ENCODE measurements at places on chromosomes 4 and X.

DNA sequence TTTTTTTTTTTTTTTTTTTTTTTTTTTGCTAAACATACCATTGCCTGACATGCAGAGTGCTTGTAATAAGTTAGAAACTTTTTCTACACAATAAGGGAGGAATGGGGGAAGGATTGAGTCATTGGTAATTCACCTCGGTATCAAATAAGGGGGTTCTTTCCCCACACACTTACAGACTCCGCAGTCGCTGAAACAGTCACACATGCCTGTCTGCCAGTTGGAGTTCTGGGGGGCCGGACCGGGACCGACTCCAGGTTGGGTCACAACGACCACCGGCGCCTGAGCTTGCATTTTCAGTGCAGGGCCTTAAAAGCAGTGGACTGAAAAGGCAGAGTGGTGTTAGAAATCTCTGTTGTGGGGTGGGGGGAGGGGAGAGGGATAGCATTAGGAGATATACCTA lies 6.9 kb downstream of the PLAC8 start:
- no peak for DNase-seq

- no peak for DNase-seq
These were observed 66.0 kb downstream of the TRMT44 start for GRCh38 chr4:8506373-8507195.

- DNase-seq: no peak
These were observed 20.5 kb downstream of the GLRB start for GRCh38 chr4:157096439-157096838.

- DNase-seq: no peak
These were observed 6.6 kb downstream of the GDPD2 start for GRCh38 chrX:70429759-70430158.

GRCh38 chrX:69603566-69604194 lies 12.2 kb upstream of the EDA start:
- no peak for DNase-seq

DNA sequence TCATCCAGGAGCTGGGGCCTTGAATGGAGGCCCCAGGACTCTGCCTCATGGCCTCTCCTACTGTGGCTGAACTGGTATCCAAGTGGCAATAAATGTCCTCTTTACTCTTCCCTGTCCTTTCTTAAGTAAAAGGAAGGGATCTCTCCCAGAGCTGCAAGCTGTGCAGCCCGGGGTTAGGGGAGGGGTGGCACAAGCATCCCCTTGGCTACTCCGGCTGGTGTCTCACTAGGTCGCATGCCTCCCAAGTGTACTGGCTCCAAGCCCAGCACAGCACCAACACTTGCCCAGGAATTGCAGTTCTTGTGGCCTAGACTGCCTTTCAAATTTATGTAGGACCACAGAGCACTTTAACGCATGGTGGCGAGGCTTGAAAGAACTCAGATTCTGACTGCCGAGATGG lies 44.7 kb upstream of the MED14 start:
- DNase-seq: no peak

DNA sequence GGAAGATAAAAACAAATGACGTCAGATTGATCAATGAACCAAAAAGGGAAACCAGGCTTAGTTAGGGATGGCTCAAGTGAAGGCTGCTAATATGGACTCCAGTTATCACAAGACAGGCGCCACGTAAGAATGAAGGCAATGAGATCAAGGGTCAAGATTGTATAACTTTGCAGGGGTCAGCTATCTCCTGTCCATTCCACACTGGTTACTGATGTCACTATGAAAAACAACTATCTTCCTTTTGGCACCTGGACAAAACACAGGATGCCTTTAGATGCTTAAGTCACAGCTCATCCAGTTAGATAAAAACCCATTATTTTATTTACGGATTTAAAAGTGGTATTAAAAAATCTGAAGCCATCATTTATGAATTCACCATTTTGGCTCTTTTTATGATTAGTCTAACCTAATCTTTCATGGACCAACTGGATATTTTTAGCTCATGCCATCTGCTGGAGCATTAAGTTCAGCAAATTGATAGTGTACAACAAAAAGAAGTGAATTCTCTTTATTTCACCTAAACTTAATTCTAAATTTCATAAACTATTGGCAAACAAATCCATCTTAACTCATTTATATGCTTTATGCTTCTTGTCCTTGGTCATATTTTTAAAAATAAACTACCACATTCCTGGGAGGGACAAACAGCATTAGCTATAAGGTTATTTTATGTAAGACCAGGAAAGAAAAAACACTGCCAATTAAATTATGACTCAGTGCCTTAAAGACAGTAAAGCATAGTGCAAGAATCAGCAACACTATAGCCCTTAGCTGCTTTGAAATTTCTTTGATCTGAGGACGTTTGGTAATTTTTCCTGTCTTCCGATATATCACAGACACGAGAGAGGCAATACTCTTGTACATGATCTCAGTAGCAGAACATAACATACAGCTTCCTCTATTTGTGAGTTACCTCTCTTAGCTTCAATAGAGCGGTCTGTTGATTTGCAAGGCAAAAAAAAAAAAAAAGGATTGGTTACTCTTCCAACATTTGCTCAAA lies 27.0 kb downstream of the DHX15 start:
- DNase-seq: no peak

DNA sequence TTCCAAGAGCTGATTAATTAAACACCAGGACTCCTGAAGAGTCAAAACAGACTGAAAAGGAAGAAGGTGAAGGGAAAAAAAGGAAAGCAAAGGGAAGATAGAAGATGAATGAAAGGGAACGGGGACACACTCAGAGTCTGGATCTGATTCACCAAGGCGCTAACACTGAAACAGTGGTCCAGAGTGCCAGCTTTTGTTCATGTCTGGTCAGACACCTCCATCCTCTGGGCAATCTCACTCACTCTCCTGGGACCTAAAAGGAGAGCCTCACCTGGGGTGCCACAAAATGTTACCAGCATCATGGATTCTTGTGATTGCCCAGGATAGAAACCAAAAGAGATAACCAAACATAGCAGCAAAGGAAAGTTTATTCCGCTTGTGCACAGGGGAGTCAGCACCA lies 120.3 kb upstream of the AFF2 start:
- no peak for DNase-seq

DNA sequence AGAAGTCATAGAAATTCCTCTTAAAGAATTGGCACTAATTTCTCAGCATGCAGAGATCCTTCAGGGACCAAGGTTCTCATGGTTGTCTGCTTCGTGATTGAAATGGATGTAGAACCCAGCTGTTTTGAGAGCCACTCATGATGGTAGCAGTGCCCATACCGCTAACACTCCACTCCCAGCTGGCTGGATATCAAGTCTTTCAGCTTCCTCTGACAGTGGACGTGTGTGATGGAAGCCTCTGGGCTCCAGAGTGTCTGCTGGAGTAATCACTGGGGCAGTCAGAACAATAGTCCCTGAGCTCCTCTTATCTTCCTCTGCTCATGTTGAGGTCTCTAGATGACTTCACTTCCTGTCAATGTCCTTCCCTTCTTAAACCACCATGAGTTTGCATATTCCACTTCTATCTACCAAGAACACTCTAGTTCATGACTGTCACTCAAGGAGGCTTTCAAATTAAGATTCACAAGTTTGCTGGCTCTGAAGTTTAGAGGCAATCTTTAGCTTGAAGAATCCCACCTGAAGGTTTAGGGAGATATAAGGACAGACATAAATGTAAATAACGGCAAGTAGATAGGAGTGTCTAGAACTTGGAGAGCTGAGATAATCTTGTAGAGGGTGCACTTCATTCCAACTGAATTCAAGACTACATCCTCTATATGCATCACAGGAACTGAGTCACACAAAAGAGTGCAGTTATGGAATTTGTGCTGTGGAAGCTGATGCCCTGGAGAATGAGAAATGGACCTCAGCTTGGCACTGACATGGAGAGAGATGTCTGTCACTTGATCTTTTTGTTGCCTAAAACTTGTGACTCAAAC lies 64.5 kb upstream of the WDR1 start:
- DNase-seq: peak; percentile 90

DNA sequence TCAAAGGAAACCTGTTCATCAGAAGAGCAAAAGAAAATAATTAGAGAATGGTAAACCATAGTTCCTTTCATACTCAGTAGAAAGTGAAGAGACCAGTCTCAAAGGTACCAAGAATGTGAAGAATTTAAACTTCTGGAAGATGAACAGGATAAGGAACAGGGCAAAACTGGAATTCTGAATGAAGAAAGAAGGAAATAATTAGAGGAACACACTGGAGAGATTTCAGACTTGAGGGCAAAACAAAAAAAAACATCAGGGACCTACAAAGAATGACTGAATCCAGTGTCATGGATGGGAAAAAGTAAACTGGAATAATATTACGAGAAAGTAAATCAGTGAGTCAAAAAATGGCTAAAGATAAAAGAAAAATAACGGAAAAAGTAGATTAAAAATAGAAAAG lies 245.6 kb upstream of the NEIL3 start:
- DNase-seq: no peak

DNA sequence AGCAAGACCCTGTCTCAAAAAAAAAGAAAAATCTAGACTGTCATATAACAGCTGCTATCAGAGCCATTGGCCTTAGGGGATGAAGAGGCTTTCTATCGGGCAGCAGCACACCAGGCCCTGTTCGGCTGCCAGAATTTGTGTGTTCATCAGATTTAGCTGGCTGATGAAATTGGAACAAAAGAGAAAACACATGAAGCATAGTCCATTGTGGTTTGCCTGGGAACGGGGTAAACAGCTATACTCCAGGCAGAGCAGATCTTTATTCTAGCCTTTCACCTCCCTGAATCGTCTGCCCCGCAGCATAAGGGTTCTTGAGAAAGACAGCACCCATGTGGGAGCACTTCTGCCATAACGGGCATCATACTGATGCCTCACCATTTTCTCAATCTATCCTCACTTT lies 11.6 kb downstream of the TKTL1 start:
- DNase-seq: no peak

- DNase-seq: no peak
These were observed 105.0 kb downstream of the HNRNPD start for GRCh38 chr4:82268826-82269193.

All from hematopoietic multipotent progenitor cell treated with erythropoietin and hydrocortisone succinate and interleukin-3 and kit ligand, for 15 days (in vitro differentiated cells).